Activated gamma-delta T cell treated with Interleukin-2 at 50 U/mL for 16 hours (primary cell): ENCODE measurements at places on chromosomes 4 and X.

- DNase-seq = peak; percentile 53
Observed at GRCh38 chr4:68498413-68499007, 51.2 kb downstream of the TMPRSS11E start.

- no peak for DNase-seq
Observed at GRCh38 chr4:72858328-72858727, 211.2 kb downstream of the COX18 start.

DNA sequence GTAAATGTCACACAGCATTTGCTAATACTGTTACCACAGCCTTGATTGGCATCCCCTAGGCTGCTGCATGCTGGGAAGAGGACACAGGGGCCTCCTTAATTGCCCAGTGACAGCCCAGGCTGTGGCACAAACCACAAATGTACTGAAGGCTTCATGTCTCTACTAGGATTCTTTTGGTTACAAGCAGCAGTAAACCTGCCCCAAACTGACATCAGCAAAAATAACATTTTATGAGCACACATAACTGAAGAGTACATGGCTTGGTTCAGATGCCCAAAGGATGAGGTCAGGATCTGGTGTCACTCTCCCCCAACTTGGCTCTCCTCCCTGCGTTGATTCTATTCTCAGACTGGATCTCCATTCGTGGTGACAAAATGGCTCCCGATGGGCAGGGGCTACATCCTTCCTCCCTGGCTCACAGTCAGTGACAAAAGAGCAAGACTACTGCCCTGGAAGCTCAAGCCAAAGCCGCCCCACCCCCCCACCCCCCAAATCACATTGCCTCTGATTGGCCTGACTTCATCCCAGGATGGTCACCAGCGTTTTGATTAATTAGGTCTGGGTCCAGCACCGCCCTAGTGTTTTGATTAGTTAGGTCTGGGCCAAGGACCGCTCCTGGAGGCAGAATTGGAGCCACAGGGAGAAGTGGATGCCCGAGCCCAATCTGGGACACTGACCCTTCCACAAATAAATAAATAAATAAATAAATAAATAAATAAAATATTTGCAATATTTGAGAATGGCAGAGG lies 180.5 kb upstream of the RBPJ start:
- DNase-seq = no peak

DNA sequence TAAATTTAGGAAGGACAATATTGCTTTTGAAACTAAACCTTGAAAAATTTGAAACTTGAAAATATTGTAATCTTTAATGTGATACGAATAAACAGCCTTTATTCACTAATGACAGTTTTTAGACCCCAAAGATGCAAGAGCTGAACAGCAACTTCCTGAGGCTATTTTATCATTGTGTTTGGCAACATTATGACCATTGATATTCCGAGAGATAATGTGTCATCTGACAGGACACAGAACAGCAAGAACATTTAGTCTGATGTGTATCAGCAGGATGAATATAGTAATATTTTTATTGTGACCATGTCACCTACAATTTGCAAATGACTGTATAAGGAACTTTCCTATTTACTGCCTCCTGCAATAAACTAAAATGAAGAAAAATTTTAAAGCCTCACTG lies 316.0 kb downstream of the ADAM29 start:
- DNase-seq = no peak

- DNase-seq = no peak
Observed at GRCh38 chr4:76007089-76007862, at the start of gene CXCL9. TSS of gene CXCL9 (minus strand) at chr4:76007509. CDS start at chr4:76007449, 60 bp downstream.

DNA sequence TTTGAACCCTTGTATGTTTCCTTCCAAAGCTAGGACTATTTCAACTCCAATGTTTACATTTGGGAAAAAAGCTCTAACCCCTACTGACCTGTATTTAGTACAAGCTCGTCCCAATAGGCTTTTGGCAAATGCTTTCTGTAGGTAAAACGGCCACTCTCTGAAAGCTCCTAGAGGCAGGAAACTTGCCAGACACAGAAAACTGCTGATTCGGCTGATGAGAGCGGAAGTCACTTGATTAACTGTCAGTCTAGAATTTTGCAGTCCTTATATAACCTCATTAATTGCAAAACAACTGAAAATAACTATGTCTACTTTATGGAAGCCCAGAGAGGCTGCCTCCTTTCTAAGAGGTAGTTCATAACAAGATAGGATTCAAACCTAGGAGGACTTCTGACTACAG lies 108.1 kb downstream of the TSPAN7 start:
- no peak for DNase-seq

DNA sequence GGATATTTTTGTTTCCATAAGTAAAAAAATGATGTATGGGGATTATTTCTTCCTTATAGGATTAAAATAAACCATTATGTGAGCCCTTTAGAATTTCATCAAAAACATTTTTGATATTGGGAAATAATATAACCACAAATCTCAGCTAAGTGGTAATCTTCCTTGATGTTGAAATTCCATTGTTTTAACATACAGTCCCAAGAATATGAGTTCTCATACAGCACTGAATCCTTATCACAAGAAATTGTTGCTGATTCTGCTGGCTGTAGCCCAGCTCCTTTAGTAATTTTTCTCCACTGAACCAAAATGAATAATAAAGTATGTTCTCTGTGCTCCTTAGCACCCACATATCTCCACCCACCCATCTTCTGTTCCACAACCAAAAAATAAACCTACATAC lies 41.9 kb upstream of the FAM47B start:
- DNase-seq = no peak

GRCh38 chr4:24471486-24472160 lies 112.7 kb downstream of the DHX15 start:
- DNase-seq = no peak

DNA sequence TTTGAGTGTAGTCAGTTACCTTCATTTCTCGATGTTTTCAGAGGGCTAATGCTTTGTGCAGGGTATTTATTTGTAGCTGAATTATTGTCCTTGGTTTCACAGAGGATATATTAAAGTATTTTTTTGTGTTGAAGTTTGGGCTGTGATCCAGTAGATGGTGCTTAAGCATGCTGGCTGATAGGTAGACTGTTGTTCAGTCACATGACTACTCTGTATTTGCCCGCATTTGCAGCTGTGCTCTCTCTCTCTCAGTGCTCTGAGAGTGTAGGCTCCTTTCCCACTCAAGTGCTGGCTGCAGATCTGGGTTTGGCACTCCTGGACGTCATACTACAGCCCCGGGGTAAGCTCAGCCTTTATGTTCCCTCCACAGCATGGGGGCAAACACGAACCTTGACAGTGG lies 21.7 kb downstream of the RAB40AL start:
- no peak for DNase-seq

GRCh38 chrX:123988423-123989111 lies 27.1 kb downstream of the STAG2 start:
- DNase-seq = no peak

- DNase-seq = no peak
Observed at GRCh38 chr4:155099231-155099630, 109.2 kb upstream of the NPY2R start.

DNA sequence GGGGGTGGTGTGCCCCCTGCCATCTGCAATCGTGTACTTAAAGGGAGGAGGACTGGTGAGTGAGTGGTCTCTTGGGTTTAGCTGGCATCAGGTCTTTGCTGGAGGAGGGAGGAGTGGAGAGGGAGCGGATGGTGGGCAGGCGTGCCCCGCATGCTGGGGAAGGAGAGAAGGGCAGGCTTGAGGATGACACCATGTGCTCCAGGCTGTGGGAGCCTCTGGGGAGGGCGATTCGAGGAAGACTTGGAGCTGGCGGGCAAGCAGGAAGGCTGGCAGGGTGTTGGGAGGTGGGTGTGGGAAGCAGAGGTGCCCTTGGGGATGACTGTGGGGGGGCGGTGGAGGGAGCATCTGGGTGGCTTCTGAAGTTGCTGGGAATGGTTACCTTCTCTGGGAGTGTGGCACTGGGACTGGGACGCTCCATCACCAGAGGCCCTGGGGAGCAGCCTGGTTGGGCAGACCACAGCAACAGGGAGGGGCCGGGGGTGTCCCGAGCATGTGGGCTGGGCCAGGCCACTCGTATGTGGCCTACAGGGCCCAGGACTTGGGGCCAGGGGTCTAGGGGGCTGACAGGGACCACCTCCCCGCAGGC lies 30.8 kb upstream of the AFAP1 start:
- no peak for DNase-seq

GRCh38 chrX:77014377-77015372 lies 432.5 kb upstream of the FGF16 start:
- DNase-seq = no peak

DNA sequence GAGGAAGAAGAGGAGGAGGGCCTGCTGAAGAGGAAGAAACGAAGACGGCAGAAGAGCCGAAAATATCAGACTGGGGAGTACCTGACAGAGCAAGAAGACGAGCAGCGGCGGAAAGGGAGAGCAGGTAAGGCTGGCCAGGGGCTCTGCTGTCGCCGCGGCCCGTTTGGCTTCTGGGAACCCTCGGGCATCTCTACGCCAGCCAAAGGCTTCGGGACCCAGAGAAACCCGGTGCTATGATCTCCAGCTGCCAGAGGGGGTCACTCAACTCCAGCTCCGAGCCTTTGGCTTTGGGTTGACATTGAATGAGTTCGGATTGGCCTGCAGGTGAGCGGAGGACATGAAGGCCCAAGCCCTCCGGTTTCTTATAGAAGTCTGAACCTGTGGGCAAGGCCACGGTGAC lies 42.8 kb downstream of the BCORL1 start:
- DNase-seq = no peak

- DNase-seq = no peak
Observed at GRCh38 chrX:33188286-33188685, 23.1 kb downstream of the DMD start.

- DNase-seq = no peak
Observed at GRCh38 chr4:1784789-1785591, 8.1 kb upstream of the FGFR3 start.

GRCh38 chrX:112769034-112769433 lies 71.6 kb downstream of the AMOT start:
- DNase-seq = no peak

DNA sequence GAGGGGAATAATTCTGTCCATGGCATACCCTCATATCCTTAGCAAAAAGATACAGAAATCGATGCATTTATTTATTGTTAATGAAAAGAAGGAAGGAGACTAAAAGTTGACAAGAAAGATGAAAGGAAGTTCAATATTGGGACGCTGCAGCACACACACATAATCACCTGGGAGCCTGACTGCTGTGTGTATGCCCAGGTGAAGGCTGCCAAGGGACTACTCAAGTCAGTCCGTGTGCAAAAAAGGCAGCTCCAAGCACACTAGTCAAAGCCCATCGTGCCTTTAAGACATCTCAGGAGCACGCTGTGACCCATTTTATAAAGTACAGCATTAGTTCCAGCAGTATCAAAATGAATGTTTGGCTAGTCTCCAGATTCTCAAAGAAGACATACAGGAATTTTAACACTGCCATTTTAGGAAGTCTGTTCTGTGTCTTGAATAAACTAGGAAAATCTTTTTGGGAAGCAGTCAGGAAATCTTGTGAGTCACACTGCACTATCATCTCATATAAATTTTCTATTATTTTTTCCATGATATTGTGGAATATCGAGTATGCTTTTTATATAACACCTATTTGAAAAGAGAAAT lies 363.9 kb downstream of the GASK1B start:
- DNase-seq = no peak

GRCh38 chrX:21590012-21590776 lies 67.9 kb downstream of the KLHL34 start:
- DNase-seq = no peak

DNA sequence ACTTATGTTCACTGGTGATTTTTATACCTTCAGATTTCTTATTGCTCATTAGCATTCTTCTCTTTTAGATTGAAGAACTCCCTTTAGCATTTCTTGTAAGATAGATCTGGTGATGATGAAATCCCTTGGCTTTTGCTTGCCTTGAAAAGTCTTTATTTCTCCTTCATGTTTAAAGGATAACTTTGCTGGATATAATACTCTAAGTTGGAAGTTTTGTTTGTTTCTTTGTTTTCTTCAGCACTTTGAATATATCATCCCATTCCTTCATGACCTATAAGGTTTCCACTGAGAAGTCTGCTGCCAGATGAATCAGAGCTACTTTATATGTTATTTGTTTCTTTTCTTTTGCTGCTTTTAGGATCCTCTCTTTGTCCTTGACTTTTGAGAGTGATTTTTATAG lies 18.5 kb downstream of the CC2D2A start:
- no peak for DNase-seq

- no peak for DNase-seq
Observed at GRCh38 chrX:66019974-66020373, 19.9 kb downstream of the VSIG4 start.

GRCh38 chr4:159107203-159107925 lies 4.5 kb downstream of the RAPGEF2 start:
- no peak for DNase-seq

DNA sequence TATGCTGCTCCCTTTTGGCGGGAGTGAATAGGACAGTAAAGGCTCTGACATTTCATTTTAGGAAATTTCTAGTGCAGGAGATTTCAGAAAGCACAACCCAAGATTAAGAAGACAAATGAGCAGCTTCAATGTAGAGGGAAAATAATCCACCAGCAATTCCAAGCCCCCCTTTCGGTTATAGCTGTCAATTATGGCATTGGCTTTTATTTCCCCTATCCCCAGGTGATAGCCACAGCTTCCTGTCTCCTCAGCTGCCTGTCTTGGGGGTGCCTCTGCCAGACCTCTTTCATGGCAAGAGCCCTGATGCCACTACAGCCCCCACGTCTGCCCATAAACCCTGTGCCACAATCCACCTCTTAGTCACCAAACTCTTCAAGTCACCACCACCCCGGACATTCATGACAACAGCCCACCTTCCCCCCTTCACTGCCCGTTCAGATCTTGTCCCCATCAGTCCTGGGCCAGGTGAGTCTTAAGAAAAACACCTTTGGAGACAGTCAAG lies 48.4 kb upstream of the CLNK start:
- DNase-seq = no peak

DNA sequence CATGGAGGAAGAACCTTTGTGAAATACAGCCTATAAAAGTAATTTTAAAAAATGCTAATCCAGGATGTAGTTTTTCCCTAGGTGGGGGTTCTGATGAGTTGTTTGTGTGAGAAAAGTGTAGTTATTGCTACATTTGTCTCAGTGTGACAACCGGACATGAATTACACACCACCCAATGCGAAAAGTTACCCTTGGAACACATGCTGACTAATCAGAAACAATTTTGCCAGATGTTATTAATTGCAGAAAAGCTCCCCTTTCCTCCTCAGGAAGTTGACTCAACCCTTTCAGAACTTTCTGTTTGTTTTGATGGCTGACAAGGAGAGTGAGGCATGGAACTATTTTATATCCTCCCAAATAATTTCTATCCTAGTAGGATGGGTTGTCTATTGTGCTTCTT lies 38.1 kb upstream of the EDA2R start:
- no peak for DNase-seq

DNA sequence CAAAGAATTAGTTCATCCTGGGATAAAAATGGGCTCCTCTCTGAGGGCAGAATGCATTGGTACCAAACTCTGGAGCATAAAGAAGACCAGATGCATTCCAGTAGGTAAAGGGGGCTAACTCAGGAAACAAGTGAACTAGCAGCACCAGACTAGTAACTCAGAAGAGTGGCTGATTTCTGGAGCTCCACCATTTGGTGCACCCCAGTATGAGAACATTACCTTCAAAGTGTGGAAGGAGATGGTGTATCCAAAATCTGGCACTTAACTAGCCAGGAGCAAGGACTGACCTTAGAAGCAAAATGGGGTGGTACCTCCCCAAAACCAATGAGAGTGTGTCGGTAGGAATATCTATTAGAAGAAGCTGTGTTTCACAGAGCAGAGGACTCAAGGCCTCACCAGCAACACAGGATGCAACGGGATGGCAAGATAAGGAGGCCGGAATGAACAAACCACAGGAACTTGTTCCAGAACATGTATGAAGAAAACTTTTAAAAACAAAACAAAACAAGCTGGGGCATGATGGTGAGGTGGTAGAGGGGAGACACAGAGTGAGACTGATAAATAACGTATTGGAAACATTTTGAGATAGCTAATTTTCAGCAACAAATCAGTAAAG lies 142.3 kb downstream of the INPP4B start:
- DNase-seq = no peak
